Effector CD8-positive, alpha-beta T cell (primary cell): ENCODE measurements at places on chromosomes 4 and X.

DNA sequence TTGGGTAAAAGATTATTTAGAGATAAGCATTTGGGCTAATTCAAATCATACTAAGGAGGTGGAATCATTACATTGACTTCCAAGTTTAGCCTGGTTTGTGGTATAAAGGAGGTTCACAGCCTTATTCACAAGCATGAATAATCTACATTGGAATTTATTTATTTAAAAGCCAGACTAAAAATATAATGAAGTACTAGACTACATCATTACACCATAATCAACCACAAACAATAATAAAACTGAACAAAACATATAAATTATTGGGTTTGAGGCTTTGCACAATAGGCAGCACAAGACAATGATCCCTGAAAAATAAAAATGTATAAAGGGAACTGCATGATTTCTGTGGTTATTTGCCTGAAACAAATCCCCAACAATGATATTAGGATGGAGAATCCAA lies 314.0 kb downstream of the GBA3 start:
- no peak for DNase-seq

DNA sequence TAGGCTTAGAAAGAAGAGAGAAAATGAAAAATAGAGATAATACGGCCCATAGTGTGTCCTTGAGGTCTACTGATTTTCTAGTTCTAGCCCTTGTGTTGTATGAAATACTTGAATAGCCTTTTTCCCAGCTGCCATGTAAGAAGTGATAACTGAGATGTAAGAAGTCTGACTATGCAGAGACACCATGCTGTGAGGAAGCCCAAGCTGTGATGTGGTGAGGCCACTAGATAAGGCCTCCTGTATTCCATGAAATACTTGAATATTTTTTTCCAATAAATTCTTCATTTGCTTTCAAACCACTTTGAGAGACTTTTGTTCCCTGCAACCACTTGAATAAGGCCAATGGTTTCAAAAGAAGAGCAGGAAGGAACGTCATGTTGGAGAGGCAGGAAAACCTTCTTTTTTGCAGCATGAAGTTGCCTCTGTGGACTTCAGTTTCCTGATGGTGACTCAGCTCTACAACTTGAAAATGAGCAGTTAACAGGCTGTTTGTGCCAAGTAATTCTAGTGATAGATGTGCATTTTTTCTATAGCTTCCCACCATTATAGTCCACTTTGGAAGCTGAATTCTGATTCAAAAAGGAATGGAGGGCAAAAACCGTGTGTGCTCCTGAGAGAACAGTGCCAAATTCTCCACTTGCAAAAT lies 25.5 kb upstream of the FAM9C start:
- no peak for DNase-seq

GRCh38 chr4:73345399-73345975 lies 58.6 kb upstream of the ALB start:
- no peak for DNase-seq

DNA sequence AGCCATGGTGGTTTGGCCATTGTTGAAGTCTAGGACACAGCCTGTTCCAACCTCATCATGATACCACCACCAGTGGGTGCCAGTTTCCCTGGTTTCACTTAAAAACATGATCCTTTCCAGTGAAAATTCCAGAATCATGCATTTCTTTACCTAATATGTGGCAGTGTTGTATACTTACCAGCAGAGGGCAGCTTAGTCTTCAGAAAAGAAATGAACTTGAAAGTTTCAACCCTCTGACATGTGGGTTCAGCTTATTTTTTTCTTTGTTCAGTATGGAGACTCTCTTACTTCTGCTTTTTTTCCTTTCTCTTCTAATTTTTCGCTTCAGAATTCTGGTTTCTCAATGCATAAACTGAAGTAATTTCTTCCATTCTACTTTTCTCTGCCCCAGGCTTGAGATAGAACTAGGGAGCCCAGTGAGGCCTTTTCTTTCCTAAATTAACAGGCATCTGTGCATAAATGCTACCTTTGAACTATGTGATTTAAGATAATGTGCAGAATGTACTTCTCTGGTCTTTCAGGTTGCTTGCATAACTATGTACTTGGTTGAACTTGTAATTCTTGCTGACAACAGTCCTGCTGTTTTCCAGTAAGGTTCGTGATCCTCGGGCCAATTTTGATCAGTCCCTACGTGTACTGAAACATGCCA lies 10.7 kb downstream of the LIAS start:
- peak; percentile 1 for DNase-seq

GRCh38 chrX:16828124-16828908 lies 41.8 kb downstream of the RBBP7 start:
- DNase-seq = no peak

GRCh38 chr4:178068136-178068535 lies 625.9 kb upstream of the AGA start:
- DNase-seq = no peak
